ENCODE measurements at places on chromosomes 11 and 22. TPM values are rescaled to one million over a fixed set of nuclear protein-coding genes. Genes with fewer than 3 reads are reported as not detected.

TREH gene
- total RNA-seq, result not detected

MAPK8IP1 gene
- total RNA-seq, result 0.87 TPM

CCDC88B gene
- total RNA-seq, result 97.9 TPM

OR6Q1 gene
- not detected for total RNA-seq

ATXN10 gene
- 88.1 TPM for total RNA-seq

FIBIN gene
- total RNA-seq, result not detected

All from activated T-cell treated with anti-CD3 and anti-CD28 coated beads, Interleukin-2, amount 50 U/mL, for 4 hours (primary cell).